ENCODE measurements at places on chromosomes 16 and 17. TPM values are rescaled to one million over a fixed set of nuclear protein-coding genes. Genes with fewer than 3 reads are reported as not detected.

DNA sequence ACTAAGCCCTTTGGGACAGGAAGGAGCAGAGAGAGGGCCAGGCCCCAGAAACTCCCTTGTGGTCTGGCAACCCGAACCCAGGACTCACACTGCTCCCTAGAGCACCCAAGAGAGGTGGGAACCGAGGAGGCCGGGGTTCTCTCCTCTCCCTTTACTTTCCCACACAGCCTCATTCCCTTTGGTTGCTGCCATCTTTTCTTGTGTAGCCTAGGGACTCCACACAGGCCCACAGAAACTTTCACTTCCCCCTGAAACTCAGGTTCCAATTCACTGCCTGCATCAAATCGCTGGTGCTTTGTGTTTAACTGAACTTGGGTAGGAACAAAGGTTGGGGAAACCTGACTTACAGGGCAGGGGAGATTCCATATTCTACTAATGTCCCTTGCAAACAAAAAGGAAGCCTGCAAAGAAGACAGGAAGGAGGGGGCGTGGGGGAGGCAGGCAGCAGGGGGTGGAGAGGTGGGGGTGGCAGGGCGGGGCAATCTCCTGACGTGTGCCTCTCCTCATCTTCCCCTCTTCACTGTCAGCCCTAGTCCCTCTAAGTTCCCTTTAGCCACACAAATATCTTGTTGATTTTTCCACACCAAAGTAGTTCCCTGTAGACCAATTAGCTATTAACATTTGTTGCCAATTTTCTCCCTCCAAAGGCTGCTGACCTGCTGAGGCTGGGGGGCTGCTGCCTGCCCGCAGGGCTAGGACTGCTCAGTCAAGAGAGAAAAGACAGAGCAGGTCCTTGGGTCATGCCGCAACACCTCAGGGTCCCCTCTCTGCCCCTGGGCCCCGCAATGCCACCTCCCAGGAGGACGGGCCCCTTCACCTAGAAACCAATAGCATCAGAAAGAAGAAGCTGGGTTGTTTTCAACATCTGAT is 8.0 kb downstream of the ST3GAL2 start:
- peaks cover 11% of the 10 kb centered on the region for H3K36me3 ChIP-seq
- H3K4me1 ChIP-seq, result peaks cover 21% of the 10 kb centered on the region
- H3K4me3 ChIP-seq, result peak overlapping the region; percentile 30

DNA sequence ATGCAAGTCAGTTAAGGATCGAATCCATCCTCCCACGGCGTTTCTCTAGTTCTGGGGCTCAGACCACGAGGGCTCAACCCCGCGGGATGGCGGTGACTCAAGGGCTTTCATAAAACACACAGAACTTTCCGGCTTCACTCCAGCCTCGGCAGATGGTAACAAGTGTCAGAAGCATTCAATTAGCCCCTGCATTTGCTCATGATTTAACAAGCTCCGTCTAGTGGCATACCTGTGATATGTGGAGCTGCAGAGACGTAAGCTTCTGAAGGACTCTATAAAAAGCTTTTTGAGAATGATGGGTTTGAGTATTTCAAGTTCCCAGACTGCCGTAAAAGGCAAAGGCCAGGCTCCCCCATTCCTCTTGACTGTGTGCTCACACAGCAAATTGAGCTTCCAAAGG is 91.3 kb upstream of the SEC14L1 start:
- no peak for DNase-seq
- no peaks in the 10 kb centered on the region for H3K27me3 ChIP-seq
- no peaks in the 10 kb centered on the region for H3K4me1 ChIP-seq
- no peak overlapping the region for H3K27ac ChIP-seq

DNA sequence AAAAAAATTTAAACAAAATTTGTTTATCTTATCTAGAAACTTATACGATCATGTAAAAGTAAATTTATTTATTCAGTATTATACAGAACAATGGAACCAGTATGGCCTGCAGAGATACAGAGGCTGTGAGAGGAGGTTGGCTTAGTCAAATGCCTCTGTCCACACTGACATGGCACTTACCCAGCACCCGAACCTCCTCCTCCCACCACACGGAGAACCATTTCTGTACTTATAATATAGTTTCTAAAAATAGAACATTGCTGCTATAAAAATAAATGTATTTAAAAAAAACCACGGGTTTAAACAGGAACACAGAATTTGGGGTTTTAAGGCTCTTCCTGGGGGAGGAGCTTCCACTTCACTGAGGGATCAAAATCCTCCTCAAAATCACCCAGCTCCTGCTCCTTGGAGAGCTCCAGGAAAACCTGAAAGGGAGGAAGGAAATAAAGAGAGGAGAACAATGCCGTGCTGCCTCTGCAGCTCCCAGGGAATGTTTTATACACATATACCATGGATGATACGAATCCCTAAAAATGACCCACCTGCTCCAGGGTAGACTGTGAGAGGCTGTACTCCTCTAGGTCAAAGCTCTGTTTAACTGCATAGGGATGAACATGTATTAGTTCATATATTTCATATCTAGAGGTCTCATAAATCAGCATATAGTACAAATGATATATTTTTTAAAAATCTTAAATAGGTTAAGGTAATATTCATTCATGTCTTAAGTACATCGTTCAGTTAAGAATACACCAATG is 87.3 kb downstream of the ABCA8 start:
- H3K4me1 ChIP-seq, result no peaks in the 10 kb centered on the region
- no peak overlapping the region for H3K27ac ChIP-seq
- no peak for DNase-seq
- H3K36me3 ChIP-seq, result no peaks in the 10 kb centered on the region
- no peak overlapping the region for H3K4me3 ChIP-seq

GRCh38 chr17:42010898-42011516 is 6.2 kb downstream of the DNAJC7 start:
- H3K36me3 ChIP-seq, result peaks cover 15% of the 10 kb centered on the region
- no peak overlapping the region for H3K4me3 ChIP-seq
- H3K27me3 ChIP-seq, result no peaks in the 10 kb centered on the region
- H3K27ac ChIP-seq, result peak overlapping the region; percentile 56

DNA sequence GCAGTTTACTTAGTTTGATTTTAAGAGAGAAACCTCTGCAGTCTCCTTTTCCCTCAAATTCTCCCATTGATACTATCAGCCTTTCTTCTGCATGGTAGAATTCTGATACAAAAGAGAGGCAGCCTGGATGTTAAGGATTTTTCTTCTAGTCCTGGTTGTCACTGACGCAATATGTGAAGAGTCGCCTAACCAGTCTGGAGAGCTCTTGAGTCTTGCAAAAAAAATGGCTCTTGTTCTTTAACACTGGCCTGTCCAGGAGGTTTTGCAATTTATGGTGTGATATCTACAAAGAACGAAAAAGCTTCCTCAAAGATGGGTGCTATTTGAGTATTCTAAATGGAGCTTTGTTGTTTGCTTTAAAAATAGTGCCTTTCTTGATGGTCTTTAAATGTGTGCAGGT is 28.9 kb downstream of the COX10 start:
- H3K27ac ChIP-seq, result no peak overlapping the region
- no peaks in the 10 kb centered on the region for H3K27me3 ChIP-seq
- H3K4me3 ChIP-seq, result no peak overlapping the region
- H3K36me3 ChIP-seq, result no peaks in the 10 kb centered on the region

DNA sequence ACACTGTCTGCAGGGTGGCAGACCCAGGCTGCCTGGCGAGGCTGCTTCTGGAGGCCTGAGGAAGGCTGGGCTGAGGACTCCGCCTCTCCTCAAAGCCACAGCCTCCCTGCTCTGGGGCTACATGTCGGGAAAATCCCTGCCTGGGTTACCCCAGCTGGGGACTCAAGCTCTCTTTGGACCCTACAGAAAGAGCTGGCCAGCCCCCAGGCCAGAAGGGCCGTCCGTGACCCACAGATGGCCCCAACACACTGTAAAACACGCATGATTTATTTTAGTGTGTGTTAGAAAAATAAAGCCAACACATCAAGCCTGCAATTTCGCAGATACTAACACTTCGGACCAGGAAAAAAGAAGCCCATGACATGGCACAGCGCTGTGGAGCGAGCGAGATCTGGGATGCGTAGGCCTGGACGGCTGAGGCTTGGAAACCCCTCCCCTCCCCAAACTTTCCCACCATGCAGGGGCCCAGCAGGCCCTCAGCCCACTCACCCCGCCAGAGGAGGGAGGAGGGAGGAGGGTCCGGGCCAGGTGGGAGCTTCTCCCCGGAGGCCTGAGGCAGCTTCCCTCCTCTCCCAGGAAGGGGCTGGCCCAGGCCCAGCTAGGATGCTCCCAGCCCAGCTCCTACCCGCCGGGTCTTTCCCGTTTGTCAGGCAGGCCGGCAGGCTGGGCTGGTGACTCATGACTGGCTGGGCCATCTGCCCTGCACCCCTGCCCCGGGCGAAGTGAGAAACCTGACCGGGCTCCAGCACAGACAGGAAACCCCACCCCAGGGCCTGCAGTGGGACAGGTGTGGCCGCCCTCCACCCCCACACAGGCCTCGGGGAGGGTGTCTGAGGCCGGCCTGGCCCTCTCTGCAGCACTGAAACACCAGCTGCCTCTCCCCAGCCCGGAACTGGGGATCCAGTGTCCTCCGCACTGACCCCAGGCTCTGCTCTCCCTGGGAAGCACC is 34.1 kb upstream of the SLC38A10 start:
- peak; percentile 94 for DNase-seq
- no peak overlapping the region for H3K4me3 ChIP-seq
- H3K36me3 ChIP-seq, result no peaks in the 10 kb centered on the region
- no peak overlapping the region for H3K27ac ChIP-seq

DNA sequence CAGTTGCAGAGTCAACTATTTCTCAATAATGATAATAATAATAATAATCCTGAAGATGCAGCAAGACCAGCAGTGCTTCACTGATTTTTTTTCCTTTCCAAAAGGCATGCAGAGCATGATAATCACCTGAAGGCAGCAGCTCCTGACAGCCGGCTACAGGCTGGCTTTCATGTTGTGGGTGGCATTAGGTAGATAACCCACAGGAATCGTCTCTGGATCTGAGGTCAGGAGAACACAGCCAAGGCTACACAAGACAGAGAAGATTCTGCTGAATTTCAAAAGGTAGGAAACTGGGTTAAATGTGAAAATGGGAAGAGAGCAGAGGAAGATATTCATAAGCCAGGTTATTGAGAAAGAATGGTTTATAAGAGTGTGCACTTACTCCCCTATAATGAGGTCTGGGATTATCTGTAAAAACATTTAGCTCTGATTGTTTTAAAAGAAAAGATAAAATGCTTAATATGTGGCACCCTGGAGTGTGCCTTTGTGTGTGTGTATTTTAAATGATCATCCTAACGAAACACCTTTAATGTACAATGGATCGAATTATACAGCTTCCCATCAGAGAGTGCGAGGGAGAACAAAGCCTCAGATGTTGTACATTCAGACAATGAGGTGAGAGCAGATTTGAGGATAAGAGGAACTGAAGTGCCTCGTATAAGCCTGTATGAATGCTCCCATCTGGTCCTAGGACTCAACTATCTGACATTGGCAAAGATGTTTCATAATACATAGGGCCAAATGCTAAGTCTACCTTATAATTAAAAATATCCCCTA is 273.1 kb downstream of the PHKB start:
- no peak overlapping the region for H3K27ac ChIP-seq
- H3K27me3 ChIP-seq, result no peaks in the 10 kb centered on the region
- 0 out of 2 replicates have a peak, but pooled peaks cover 2% of the 10 kb centered on the region for H3K4me1 ChIP-seq
- DNase-seq, result no peak
- H3K4me3 ChIP-seq, result no peak overlapping the region
- H3K36me3 ChIP-seq, result peaks cover 3% of the 10 kb centered on the region

DNA sequence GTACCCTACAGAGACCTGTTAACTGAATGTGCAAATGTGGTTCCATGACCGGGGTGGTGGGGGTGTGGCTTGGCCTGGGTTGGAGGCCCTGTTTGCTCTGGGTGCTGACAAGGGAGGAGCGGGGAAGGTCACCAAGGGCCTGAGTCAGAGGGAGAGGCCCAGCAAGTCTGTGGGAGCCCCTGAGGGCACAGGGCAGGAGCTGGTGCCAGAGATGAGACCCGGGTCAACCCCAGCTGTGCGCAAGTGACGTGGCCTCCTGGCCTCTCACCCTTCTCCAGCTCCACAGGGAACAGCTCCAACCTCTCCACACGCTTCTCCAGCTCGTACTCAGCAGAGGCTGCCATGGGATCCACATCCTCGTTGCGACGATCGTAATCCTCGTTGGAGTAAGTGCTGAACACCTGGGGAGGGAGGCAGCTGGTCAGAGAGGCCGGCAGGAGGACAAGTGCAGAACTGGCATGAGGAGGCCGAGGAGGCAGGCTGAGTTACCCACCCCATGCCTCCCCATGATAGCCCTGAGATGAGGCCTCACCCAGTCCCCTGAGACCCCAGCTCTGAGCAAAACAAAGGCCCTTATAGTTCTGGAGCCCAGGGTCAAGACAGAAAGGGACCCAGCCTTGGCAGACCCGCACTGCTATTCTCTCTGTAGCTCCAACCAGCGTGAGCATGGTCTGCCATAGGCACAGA is 5.5 kb downstream of the PPP1R9B start:
- H3K27ac ChIP-seq, result no peak overlapping the region
- H3K4me3 ChIP-seq, result no peak overlapping the region
- H3K27me3 ChIP-seq, result no peaks in the 10 kb centered on the region
- no peaks in the 10 kb centered on the region for H3K4me1 ChIP-seq
- H3K36me3 ChIP-seq, result peaks cover 18% of the 10 kb centered on the region

ASGR1 gene
- 5.9 TPM for total RNA-seq

GRCh38 chr16:89123831-89124100 is 30.1 kb downstream of the ACSF3 start:
- H3K27ac ChIP-seq, result no peak overlapping the region
- no peak for DNase-seq
- no peaks in the 10 kb centered on the region for H3K27me3 ChIP-seq
- H3K36me3 ChIP-seq, result peaks cover 48% of the 10 kb centered on the region
- no peaks in the 10 kb centered on the region for H3K4me1 ChIP-seq
- H3K4me3 ChIP-seq, result no peak overlapping the region

- H3K27ac ChIP-seq, result no peak overlapping the region
- no peak for DNase-seq
- H3K4me1 ChIP-seq, result no peaks in the 10 kb centered on the region
- H3K36me3 ChIP-seq, result peaks cover 23% of the 10 kb centered on the region
Observed at GRCh38 chr17:62565817-62566216, 61.7 kb upstream of the MRC2 start.

GRCh38 chr16:53913099-53913870 is 209.3 kb downstream of the FTO start:
- DNase-seq, result no peak
- H3K36me3 ChIP-seq, result no peaks in the 10 kb centered on the region
- no peak overlapping the region for H3K27ac ChIP-seq
- no peaks in the 10 kb centered on the region for H3K27me3 ChIP-seq
- H3K4me3 ChIP-seq, result no peak overlapping the region
- peaks cover 4% of the 10 kb centered on the region for H3K4me1 ChIP-seq

SMG1 gene
- total RNA-seq, result 75.7 TPM

DNA sequence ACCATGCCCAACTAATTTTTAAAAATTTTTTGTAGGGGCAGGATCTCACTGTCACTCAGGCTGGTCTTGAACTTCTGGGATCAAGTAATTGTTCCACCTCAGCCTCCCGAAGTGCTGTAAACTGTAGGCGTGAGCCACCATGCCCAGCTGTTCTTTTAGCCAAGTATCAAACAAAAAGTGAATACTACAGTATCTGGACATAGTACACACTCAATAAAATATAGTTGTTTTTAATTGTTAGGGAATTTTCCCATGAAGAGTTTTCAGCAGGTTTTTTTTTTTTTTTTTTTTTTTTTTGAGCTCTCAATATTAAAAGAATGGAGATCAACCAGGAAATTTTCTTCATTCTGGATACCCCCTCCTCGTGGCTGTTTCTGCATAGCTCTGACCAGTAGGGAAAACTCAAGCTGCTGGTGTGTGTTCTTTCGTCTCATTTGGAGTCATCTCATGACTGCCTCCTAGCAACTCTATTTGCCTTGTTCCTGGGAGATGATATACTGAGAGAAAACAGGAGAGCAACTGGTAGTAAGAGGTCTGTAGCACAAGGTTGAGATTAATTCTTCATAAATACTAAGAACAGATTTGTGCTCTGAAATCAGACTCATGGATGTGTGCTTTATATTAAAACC is 16.5 kb upstream of the PHAF1 start:
- no peak overlapping the region for H3K27ac ChIP-seq
- peaks cover 3% of the 10 kb centered on the region for H3K36me3 ChIP-seq
- no peaks in the 10 kb centered on the region for H3K4me1 ChIP-seq
- DNase-seq, result no peak
- H3K27me3 ChIP-seq, result no peaks in the 10 kb centered on the region

COL1A1 gene
- 112 TPM for total RNA-seq

KCNH6 gene
- 2.3 TPM for total RNA-seq

All from H9 (cell line).